ENCODE measurements at places on chromosomes 1 and 21.

DNA sequence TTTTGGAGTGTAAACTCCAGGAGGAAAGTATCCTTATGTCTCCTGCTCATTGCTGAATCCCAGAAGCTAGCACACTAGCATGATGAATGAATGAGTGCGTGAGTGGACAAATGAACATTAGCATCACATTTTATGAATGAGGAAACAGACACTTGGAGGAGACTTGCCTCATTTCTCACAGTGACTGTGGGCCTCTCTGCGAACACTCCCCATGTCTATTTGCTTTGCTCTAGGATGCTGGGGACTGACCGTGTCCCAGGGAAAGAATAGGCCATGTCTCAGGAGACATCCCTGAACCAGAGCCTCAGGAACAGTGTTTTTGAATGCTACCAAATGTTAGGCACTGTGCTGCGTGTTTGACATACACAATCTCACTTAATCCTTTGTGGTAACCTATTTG, 140.9 kb downstream of the OMA1 start:
- DNase-seq: no peak

- no peak for DNase-seq
These were observed 65.2 kb upstream of the LRRC8D start for GRCh38 chr1:89755591-89755990.

DNA sequence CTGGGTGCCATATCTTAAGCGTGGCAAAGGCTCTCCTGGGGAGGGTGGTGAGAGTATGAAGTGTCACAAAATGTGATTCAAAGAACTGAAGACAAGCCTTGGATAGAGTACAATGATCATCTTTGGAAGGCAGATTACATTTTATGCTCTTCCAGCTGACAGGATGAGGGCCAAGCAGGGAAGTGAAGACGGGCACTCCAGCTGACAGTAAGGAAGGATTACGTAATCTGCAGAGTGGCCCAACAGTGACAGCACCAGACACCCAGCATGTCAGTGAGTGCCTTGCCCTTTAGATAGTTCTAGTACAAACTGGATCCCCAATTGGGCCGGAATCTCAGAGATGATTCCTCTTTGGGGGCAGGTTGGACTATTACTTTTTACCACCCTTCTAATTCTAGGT, 52.7 kb downstream of the UBE2T start:
- no peak for DNase-seq

- DNase-seq: no peak
These were observed 67.2 kb downstream of the SLC37A1 start for GRCh38 chr21:42580793-42581321.

- peak; percentile 61 for DNase-seq
These were observed 45.6 kb downstream of the PBX1 start for GRCh38 chr1:164604541-164604940.

- no peak for DNase-seq
These were observed 14.1 kb upstream of the KLHDC7A start for GRCh38 chr1:18466676-18467075.

Measured in cardiac fibroblast (primary cell).